CD4-positive, alpha-beta T cell (primary cell): ENCODE measurements at places on chromosomes 11 and 22.
A peak's percentile ranks its signal among the peaks of the same experiment; 100 is the strongest.

- DNase-seq, result no peak
Observed at GRCh38 chr11:126318574-126319373, 14.9 kb downstream of the DCPS start.

DNA sequence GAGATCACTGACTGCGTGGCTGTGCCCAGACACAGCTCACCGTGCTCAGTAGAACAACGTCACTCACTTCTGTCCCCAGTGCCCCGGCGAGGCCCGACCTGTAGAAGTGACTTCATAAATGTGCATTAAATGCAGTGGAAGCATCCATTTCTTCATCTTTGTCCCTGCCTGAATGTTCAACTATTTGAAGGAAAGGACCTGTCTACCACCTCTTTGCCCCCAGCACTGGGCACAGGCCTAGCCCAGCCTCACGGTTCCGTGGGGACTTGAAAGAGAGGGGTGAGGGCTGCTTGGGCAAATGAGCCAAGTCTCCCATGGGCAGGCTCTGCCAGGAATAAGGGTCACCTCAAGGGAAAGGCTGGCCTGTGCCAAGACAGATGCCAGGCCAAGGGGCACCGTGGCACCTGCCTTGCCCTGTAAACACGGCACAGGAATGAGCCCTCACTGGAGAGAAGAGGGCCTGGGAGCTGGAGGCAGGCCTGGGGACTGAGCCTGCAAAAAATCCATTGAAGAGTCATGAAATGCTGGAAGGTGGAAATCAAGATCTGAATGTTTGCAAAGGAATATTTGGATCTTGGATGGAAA, 845.3 kb downstream of the BRD1 start:
- DNase-seq, result no peak

DNA sequence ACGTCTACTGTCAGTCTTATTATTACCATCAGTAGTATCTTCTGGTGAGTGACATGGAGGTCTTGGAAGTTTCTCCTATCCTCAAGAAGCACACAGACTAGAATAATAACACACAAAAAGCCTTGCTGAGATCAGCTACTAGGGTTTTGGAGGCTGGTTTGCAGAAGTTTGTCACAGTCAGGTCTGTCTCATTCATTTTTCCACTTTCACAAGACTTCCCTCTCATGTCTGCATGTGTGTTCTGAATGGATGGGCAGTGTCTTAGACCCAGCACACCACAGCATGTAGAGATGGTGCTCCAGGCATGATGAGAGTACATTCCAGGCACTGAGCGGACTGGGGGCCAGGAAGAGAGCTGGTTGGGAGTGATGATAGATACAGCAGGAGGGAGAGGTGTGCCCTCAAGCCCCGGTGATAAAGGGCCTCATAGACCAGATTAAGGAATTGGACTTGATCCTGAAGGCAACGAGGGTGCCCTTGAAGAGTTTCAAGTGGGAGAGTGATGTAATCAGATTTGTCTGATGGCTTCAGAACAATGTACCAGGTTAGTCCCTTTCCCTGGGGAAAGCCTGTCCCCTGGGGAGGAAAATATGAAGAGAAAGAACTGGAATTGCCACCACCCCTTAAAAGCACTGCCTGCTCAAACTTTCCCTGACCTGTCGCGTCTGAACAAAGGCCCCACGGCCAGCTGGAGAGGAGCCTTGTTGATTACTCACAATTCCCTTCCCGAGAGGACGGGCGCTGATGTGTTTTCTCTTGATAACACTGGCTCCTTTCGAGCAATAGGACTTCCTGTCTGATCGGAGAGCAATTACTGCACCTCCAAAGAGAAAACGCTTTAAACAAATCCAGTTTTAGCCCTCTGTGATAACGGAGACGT, 45.1 kb upstream of the LMO2 start:
- no peak for DNase-seq

GRCh38 chr11:8757047-8757446, 74.5 kb downstream of the RPL27A start:
- no peak for DNase-seq

DNA sequence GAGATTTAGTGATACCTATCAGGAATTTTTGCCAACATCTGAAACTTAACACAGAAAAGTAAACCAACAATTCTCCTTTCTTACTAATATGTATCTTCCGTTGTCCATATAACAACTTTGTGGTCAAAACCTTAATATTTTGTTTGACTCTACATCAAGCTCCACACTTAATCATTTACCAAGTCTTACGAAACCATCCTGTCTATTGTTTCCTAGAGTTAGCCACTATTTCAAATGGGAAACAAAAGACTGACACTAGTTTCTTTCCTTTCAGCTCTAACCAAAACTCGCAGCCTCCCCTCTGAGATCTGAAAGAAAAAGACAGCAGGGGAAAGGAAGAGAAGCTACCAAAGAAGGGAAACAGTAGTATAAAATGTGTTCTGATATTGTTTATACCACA, 26.5 kb upstream of the PRDM10 start:
- DNase-seq, result no peak

DNA sequence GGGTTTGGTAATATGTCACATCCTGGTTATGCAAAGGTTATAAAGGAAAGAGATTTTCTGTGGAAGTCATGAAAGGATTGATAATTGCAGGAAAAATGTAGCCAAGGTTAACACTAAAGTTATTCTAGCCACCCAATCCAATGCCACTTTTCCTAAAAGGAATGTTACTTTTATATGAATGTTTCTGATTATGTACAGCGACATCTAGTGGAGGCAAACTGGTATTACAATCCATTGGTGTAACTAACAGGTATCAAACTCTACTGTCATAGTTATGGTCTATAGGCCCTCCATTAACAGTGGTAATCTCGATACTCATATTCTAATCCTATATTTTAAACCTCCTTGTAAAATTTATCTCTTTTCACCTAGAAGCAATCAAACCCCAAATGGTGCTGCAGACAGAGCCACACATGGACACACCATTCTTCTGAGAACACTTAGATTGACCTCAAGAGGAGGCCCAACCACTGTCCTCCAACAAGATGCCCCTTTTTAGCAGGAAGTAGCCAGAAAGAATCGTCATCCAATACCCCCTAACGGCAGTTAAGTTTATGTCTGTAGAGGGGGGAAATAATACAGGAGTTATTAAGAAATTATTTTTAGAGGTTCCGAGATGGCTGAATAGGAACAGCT, 74.9 kb upstream of the RAG2 start:
- peak; percentile 55 for DNase-seq

DNA sequence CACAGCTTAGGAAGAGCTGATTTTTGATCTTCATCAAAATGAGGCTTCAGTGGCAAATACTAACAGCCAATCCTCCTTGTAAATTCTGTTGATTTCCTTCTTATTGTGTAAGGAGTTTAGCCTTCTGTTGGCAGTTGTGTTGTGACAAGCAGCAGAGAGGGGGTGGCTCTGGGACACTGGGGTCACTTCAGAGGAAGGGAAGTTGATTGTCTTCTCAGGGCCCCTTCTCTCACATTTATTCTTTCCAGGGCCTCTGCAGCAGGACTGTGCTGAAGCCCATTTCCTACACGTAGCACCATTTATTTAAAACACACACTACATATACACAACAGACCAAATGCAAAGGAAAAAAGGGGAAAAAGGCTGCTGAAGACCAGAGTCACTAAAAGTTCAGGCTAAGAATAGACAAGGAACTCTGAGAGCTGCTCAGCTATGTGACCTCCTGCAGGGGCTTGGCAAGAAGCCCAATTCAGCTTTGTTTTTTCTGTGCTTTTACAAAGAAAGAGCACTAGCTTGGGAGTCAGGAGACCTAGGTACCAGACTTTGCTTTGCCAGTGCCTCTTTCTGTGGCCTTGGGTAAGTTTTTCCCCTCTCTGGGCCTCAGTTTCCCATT, 28.3 kb upstream of the UPB1 start:
- DNase-seq, result no peak

GRCh38 chr11:33575311-33575710, 125.3 kb downstream of the C11orf91 start:
- DNase-seq, result no peak

DNA sequence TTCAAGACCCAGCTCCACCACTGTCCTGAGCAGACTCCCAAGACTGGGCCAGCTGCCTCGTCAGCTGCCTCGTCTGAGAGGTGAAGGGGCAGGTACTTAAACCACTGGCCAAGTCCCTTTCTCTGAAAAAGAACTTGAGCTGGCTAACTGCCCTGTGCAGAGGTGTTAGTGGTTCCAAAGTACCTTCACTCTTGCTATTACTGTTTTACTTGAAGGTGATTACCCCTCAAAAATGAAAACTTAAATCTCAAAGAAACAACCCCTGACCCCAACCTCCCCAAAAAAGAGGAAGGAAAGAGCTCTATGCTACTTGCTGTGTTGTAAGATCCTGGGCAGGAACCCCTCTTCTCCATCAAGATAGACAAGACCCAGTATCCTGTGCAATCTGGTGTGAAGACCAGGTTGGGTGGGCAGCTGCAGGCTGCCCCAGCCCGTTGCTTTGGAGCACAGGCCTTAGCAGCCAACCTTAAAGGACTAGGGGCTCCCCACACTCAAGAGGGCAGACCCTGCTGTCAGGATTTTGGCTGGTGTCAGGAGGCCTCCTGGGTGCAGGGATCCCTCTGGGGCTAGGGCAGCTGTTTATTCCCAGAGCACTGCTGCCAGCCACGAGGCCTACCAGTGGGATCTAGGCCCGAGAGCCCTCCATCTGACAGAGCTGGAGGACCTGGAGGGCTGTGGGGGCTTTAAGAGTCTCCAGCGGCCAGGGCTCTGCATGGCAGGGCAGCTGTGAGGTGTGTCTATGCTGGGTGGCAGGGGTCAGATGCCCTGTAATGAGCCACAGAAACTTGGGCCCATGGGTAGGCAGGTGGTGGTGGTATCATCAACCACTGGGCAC, 13.0 kb downstream of the GUCD1 start:
- no peak for DNase-seq

GRCh38 chr11:73949246-73949645, 1.6 kb upstream of the DNAJB13 start:
- DNase-seq, result no peak

GRCh38 chr11:110939471-110939870, 227.2 kb upstream of the ARHGAP20 start:
- DNase-seq, result no peak

- DNase-seq, result peak; percentile 66
Observed at GRCh38 chr11:60950933-60951605, 907 bp downstream of the SLC15A3 start.

GRCh38 chr11:76783896-76784813, 999 bp downstream of the TSKU start:
- no peak for DNase-seq

GRCh38 chr22:45083659-45084305, 74.0 kb upstream of the PHF21B start:
- no peak for DNase-seq

DNA sequence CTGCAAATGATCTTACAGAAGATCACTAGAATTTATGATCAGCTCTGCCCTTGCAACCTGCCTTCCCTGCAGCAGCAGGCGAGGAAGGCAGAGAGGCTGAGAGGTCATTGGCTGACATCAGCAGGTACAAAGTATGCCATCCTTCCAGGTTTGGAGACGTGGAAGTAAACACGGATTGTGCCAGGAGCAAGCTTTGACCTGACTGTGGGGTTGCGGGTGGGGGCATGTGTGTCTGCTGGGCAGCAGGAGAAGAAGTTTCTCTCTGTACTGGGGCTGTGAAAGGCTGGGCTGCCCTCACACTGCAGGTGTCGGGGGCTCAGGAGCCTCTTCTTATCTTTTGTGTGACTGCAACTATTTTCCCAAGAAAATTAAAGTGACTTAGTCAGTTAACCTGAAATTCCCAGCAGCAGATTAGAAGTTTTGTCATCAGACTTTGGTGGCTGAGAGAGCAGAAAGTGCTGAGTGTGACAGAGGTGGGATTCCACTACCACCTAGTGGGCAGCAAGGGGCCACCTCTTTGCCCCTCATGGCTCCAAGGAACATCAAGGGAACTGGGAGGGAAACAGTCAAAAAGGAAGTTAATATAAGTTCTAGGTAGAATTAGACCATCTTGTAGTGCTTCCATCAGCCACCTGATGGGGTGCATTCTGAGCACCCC, 565.9 kb downstream of the ETS1 start:
- no peak for DNase-seq

- no peak for DNase-seq
Observed at GRCh38 chr11:65491614-65492386, 7.0 kb upstream of the MALAT1 start.

DNA sequence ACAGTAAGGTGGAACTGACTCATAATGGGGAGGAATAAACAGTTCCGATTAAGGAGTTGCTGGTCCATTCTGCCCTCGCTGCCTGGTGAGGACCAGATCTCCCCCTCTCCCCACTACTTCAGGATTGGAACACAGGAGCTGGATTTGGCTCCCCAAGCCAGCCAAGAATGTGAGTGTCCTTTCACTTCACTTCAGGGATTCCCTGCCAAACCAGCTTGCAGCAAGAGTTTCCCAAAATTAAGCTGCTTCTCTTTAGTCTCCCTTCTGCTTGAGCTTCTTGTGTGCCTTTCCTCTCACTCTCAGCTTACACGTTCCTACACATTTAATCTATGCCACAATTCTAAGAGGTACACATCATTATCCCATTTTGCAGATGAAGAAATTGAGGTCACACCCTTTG, 234.1 kb downstream of the BUD13 start:
- no peak for DNase-seq
